CD4-positive, alpha-beta T cell treated with Interleukin-15 for 4 hours (primary cell): ENCODE measurements at places on chromosomes 12 and 14.

DNA sequence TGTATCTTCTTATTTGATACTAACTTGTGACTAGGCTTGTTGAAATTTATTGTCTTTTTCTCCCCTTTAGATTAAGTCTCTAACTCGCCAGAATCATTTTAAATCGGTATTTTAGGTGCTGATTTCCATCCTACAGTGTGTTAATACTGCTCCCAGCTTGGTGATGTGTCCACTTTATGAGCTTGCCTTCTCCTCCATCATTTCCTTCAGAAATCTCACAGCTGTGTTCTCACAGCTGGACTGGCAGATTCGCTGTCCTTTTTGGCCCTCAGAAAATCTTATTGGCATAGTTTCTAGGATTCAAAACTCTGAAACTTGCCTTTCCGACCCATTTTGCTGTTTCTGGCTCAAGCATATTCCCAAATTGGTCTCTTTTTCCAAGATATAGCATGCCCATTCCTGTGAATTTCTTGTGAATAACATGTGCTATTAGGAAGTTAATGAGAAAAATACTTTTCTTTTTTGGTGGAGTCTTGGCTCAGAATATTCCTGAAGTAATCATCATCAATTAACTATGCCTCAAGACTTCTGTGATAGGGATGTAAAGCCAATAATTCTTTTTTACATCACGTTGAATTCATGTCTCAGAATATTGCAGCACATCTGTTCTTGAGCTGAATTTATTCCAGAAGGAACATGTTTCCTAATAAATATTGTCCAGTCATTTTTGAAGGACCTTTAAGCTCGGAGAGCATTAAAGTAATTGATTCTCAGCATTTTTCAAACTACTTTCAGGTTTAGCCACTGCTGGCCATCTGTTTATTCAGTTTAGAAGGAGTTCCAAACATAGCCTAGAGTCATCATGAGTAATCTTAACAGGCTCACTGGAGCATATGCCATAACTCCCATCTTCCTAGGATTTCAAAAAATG lies 50.0 kb upstream of the USP44 start:
- DNase-seq, result no peak

- DNase-seq, result no peak
Measured at GRCh38 chr14:105863296-105864108, 337.1 kb downstream of the TMEM121 start.

- no peak for DNase-seq
Measured at GRCh38 chr12:119727600-119728443, 59.9 kb downstream of the PRKAB1 start.

DNA sequence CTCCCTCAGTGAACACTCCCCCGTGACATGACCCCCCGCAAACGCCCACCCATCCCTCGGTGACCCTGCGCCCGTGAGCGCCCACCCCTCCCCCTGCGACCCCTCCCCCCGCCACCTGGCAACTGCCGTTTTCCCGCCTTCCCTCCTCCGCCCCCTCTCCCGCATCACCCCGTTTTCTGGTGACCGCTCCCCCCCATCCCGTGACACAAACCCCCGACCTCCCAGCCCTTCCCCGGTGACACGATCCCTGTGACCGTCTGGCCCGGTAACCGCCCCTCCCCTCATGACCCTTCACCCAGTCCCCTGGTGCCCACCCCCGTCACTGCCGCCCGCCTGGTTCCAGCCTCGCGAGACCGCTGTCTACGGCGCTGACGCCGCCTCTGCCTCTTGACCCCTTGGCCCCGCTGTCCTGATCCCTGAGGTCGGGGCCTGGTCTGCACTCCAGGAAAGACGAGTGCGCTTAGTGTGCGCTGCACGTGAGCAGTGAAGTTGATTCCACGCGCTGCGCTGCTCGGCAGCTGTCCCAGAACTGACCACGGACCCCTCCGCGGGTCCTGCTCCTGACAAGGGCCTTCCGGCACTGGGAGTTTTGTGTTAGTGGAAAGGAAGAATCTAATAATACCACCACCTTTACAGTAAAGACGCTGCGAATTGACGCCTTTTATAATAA lies 59.4 kb downstream of the DDX51 start:
- DNase-seq, result peak; percentile 36

GRCh38 chr14:64218344-64219240 lies 75.6 kb downstream of the ESR2 start:
- no peak for DNase-seq

DNA sequence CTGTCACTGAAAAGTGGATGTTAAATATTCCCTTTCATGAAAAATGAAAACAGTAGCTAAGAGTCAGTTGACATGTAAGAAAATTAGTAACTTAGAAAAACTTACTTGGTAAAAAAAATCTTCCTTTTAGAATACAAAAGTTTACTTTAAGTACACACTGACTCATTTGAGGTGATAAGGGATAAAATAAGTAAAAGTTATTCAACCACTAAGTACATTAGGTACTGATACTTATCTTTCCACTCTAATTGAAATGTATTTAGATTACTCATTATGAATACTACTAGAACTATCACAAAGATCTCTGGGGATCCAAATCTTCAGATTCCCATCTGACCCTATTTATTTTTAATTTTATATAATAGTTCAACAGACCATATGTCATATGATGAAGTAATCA lies 12.2 kb downstream of the SYCP3 start:
- DNase-seq, result no peak

DNA sequence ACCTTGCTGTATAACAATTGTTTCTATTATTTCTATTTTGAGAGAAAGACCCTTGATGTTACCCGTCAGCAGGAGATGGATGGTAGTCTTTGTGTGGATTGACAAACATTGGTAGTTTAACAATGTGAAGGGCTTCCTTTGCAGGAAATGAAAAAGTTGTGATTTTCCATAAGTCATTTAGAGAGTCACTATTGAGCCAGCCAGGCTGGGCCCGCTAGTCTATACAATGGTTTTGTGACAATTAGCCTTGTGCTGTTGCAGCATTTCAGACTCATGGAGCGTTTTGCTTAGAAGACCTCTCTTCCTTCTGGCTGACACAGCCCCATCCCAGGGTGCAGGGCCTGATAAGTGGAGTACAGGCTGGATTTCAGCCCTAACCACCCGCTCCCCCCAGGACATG lies 18.3 kb upstream of the SLC38A2 start:
- no peak for DNase-seq

DNA sequence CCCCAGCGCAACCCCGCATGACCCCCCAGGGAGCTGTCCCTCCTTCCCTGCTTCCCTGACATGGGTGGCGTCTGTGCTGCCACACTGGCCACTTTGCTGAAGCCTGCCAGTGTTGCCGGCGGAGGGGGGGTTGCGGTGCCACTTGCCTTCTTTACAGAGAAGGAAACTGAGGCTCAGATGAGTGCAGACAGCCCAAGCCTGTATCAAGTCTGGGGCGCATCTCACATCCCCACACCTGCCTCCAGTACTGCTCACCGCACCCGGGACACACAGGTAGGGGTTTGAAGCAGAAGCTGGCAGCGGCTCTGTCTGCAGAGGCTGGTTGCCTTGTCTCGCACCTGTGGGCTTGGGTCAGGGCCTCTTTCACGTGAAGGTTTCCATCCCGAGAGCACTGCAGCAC lies 104.7 kb upstream of the RTL1 start:
- no peak for DNase-seq

GRCh38 chr14:76591266-76591665 lies 170.0 kb upstream of the VASH1 start:
- DNase-seq, result no peak

DNA sequence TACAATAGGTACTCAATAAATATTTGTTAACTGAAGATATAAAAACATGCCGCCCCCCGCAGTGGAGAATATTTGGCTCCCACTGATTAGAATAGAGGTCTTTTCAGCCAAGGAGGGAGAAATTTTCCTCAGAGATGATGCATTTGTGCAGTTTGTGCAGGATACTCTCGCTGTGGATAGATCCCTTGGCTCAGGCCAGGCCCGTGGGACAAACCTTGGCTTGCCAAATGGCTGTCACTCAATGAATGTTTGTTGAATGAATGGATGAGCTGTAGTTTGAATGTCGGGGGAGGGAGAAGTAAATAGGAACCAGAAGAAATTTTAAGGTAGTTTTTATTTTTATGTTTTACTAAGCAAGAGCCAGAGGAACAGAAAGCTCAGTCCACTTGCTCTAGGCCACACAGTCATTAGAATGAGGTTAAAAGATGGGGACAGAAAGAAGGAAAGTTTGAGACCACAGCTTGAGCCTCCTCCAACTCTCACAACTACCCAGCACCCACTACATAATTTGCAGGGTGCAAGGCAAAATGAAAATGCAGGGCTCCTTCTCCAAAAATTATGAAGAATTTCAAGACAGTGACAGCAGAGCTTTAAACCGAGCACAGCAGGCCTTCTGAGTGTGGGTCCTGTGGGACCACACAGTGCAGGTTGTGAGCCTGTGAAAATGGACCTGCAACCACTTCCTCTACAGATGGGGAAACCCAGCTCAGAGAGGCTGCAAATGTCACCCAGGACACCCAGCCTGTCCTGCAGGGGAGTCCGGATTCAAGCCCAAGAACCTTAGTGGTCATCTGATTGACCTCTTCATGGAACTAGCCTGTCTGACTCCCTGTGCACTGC lies 51.4 kb downstream of the WSCD2 start:
- DNase-seq, result no peak

DNA sequence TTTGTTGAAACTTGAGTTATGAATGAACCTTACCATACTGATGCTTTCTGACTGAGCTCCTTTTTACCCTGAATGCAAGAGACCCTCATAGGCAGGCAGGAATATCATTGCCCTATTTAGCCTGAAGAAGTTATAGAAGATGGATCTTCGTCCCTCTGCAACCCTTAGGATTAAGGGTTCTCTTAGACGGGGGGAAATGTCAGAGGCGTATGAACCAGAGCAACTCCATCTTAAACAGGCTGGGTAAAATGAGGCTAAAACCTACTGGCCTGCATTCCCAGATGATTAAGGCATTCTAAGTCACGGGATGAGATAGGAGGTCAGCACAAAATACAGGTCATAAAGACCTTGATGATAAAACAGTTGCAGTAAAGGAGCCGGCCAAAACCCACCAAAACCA lies 7.5 kb downstream of the ATF1 start:
- no peak for DNase-seq

DNA sequence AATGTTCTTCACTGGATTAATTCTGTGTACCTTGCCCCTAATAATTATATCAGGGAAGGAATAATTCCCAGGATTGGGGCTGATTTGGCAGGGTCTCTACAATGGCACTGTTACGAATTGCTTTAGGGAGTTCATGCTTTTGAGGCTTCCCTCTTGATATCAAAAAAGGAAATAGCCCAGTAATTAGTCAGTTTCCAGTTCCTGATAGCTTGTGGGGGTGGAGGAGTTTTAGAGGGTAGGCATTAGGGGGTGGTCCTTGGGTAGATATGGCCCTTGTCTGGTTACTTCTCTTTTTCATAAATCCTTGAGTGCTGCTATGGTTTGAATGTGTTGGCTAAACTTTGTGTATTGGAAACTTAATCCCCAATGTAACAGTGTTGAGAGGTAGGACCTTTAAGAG lies 6.1 kb upstream of the SRSF5 start:
- no peak for DNase-seq

DNA sequence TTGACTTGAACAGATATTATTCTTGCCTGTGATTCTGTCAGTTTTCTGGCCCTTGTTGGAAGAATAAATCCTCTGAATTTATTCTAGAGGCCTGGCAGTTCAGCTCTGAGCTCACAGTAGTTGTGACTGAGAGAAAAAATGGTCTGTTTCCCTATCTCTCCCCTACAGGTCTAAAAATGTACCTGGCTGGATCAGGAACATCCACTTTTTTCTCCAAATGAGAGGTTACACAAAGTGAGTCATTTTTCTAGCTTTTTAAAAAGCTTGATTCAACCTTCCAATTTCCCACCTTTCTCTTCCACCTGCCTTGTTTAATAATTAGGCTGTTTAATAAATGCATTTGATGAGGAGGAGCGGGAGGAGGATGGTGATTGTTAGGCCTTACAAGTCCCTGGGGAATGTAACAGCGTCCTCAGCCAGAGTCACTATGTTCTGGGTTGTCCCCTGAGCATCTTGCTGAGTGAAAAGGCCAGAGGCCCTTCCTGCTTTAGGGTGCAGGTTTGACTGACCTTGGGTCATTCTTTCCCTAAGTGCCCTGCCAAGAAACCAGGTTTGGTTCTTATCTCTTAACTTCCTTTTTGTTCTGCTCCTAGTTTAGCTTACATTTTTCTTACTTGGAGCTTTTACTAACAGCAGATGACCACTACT lies 91.7 kb upstream of the FUT8 start:
- no peak for DNase-seq

- DNase-seq, result no peak
Measured at GRCh38 chr14:94128216-94128839, 1.1 kb downstream of the IFI27L2 start.

DNA sequence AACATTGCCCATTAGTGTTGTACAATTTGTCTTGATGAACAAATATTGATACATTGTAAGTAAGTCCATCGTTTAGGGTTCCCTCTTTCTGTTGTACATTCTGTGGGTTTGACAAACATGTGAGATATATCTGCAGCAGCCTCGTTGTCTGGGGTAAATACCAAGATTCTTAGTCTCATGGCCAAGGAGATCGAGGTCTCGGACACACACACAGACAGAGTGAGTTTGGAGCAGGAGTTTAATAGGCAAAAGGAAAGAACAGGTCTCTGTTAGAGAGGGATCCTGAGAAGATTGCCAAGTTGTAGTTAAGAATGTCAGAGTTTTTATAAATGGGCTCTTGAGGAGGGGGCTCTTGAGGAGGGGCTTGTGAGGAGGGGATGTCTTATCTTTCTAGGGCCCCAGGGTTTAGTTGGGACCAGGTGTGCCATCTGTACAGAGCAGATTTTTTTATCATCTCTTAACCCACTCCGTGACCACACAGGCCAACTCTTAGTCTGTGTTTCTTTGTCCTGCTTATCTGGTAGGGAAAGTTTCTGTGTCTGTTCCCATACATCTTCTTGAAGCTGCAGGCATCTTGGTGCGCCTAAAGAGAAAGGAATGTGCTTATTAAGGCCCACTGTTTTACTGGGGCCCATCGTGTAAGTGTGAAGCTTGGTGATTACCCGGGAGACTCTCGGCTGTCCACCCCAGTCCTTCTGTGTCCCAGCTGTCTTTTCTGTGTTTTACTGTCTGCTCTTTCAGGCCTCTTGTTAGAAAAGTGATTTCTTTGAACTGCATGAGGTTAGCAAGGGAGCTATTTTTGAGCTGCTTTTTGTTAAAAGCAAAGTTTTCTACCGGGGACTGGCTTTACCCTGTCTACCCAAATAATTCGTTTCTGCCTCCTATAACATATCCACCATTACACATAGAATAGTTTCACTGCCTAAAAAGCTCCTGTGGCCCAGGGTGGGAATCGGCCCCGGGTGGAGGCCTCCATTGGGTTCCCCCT lies 22.4 kb upstream of the CLEC2D start:
- no peak for DNase-seq
